Endodermal cell (in vitro differentiated cells): ENCODE measurements at places on chromosomes 7 and 10. TPM values are rescaled to one million over a fixed set of nuclear protein-coding genes. Genes with fewer than 3 reads are reported as not detected.

DNA sequence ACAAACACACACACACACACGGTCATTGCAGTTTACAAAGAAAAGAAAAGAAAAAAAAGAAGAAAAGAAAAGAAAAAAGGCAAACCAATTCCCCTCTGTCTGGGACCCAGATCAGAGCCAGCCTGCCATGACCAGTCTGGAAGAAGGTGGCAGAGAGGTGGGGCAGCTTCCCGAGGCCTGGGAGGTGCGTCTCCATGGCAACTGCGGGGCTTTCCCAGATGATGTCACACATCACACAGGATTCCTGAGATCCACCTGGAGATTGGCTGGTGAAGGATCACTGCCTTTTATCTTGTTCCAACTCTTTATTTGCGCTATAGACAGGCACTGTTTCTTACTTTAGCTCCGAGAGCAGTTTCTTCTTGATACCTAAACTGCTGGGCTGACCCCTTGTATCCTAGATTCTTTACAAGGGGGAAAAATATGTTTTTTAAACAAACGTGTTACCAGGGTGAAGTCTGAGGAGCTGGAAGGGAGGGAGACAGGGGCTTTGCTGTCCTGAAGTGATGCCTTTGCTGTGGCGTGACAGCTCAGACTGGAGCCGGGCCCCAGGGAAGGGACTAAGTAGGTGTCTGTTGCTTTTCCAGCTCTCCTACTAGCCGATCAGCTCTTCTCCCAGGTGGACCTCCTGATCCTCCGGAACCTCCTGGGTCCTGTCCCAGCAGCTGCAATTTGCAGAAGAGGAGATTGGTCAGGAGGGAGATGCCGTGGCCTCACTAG, 298.5 kb downstream of the KLF6 start:
- no peak overlapping the region for H3K27ac ChIP-seq
- H3K27me3 ChIP-seq = no peaks in the 10 kb centered on the region
- H3K4me3 ChIP-seq = no peak overlapping the region
- H3K36me3 ChIP-seq = no peaks in the 10 kb centered on the region
- H3K4me1 ChIP-seq = no peaks in the 10 kb centered on the region

- no peaks in the 10 kb centered on the region for H3K4me1 ChIP-seq
- H3K27me3 ChIP-seq = no peaks in the 10 kb centered on the region
- no peaks in the 10 kb centered on the region for H3K36me3 ChIP-seq
- no peak for DNase-seq
- no peak overlapping the region for H3K27ac ChIP-seq
These were observed 84.5 kb downstream of the HGF start for GRCh38 chr7:81685270-81685868.

DNA sequence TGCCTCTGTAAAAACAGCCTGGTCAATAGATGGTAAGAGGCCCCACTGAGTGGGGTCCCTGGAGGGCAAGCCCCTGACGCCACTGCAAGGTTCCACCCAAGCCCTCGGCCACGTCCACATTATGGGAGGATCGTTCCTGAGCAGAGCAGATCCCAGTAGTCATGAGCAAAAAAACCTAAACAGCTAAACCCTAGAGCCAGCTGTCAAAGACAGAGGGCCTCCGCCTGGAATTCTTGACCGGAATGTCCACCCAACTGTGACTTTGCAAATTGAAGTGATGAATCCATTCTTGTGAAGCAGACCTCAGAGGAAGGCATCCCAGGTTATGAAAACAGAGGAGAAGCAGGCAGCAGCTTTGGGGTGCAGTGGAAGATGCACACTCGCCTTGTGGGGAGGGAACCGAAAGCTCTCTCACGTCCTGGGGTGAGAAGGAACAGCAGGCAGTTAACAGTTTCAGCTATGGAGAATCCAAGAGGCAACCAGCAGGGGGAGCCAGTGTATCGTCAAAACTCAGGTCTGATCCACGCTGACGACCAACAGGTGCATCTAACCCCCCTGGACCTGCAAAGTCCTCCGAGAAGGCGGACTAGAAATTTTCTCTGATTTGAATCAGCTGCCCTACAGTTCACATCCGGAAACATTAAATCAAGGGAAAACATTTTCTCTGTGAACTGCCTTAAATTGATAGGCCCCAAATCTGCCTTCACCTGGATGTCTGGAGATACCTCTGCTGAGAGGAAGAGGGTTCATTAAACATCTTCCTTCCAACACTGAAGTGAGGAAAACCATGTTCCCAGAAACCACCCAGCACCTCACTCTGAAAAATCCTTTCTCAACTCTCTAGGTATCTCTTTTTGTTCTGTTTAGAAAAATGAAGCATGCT, 139.1 kb upstream of the PFKP start:
- no peak overlapping the region for H3K27ac ChIP-seq
- H3K4me1 ChIP-seq = no peaks in the 10 kb centered on the region
- H3K27me3 ChIP-seq = no peaks in the 10 kb centered on the region
- H3K36me3 ChIP-seq = no peaks in the 10 kb centered on the region
- H3K4me3 ChIP-seq = no peak overlapping the region

DNA sequence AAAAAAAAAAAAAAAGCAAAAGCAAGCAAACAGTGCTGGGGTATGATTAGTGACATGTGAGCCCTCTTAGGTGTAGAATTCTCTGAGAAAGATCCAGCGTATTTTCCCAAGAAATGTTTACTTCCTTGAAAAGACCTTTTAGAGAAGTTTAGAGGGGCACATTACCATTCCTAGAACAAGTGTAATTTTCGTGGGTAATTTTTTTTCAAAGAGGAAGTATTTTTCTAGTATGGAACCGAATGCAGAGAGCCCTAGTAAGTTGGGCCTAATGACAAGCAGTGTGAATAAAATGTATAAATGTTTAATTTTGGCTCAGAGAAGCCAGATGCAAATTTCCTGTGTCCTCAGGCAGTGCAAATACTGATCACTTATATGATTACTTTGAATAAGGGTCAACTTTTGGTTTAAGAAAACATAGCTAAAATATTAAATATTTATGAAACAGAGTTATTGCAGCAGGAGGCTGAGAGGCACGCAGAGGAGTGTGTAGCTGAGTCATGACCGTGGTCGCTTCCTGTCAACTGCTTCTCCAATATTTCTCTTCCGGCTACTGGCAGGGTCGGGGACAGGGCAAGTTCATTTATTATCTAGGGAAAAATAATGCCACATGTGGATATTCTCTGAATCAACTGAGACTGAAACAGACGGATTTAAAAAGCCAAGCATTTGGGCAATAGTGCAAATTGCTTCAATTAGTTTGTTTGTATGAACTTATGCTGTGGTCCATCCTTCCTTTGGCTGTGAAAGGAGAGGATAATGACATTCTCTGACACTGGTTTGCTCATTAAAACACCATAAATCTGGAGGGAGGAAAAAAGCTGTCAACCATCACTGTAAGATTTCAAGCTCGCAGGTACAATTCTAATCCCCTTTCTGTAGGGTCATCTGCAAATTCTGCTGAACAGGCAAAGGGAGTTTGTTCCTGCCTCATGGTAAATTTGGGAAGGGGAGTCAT, 495.2 kb downstream of the GLRX3 start:
- DNase-seq = no peak
- no peaks in the 10 kb centered on the region for H3K27me3 ChIP-seq
- no peaks in the 10 kb centered on the region for H3K4me1 ChIP-seq

- DNase-seq = no peak
- H3K4me1 ChIP-seq = no peaks in the 10 kb centered on the region
- H3K36me3 ChIP-seq = peaks cover 64% of the 10 kb centered on the region
These were observed 41.1 kb downstream of the PUS7 start for GRCh38 chr7:105480931-105481330.

- no peaks in the 10 kb centered on the region for H3K27me3 ChIP-seq
- no peak for DNase-seq
- H3K4me1 ChIP-seq = peaks cover 3% of the 10 kb centered on the region
- no peak overlapping the region for H3K4me3 ChIP-seq
- no peaks in the 10 kb centered on the region for H3K36me3 ChIP-seq
- H3K27ac ChIP-seq = no peak overlapping the region
These were observed 236.9 kb upstream of the TMEM229A start for GRCh38 chr7:124269774-124270173.

DNA sequence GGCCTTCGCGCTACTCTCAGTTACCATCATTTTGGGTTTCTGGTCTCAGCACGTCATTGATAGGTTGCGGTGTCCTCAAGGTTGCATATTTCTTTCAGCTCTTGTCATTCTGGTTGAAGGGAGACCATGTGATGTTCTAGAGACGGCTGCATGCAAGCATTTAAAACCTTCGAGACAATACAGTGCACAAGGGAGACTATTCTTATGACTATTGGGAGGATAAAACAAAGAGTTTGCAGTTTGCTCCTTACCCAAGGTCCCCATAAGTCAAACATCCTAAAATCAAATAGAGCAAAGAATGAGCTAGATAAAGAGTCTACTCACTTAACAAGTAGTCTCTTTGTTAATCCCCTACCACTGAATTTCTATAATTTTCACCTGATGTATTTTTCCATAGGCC, 39.1 kb downstream of the NPVF start:
- no peaks in the 10 kb centered on the region for H3K36me3 ChIP-seq
- no peak overlapping the region for H3K4me3 ChIP-seq
- H3K27me3 ChIP-seq = no peaks in the 10 kb centered on the region

- peaks cover 11% of the 10 kb centered on the region for H3K4me1 ChIP-seq
- no peak for DNase-seq
- H3K27ac ChIP-seq = no peak overlapping the region
- no peaks in the 10 kb centered on the region for H3K27me3 ChIP-seq
These were observed 40.0 kb downstream of the NACAD start for GRCh38 chr7:45048748-45049147.

DNA sequence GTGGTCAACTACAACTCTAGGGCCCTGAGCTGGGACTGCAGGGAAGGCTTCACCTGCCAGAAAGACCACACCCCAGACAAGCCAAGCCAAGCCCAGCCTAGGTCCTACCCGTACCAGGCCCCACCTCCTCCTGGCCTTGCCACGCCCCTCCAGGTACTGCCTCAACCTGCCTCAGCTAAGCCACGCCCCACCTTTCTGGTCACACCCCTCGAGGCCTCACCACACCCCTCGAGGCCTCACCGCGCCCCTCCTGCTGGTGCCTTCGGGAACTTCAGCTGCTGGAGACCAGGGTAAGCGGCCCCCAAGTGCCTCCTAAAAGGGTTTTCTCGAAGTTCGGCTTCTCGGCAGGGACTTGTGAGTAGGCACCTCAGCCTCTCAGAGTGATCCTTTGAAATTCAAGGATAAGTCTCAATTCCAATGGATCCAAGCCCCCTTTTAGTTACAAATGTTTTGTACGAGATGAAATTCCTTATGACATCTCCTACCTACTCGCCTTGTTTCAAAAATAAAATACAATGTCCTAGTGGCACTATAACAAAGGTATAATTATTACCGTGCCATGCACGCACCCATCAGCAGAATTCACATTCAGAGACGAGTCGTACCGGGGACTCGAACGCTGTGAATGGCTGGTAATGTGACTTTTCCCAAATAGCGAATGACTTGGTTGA, 171.2 kb downstream of the ARHGAP21 start:
- H3K36me3 ChIP-seq = no peaks in the 10 kb centered on the region
- no peak overlapping the region for H3K27ac ChIP-seq
- DNase-seq = peak; percentile 100
- H3K4me3 ChIP-seq = no peak overlapping the region

DNA sequence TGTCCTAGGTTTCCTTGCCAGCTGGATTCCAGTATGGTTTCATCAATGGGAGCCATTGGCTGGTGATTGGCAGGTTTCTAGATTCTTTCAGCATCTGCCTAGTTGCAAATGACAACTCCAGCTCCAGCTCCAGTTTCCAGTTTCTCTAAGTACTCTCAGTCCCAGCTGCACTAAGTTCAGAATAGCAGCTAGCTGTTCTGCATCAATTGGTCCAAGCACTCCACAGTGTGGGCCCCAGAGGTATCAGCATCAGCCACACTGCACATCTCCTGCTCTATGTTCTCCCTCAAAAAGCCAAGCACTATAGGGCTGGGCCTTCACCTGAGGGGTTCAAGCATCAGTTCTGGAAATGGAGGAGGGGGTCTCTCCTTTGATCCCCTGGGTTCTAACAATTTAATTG, 143.4 kb downstream of the VPS50 start:
- no peak for DNase-seq
- no peaks in the 10 kb centered on the region for H3K4me1 ChIP-seq
- H3K27ac ChIP-seq = no peak overlapping the region
- H3K36me3 ChIP-seq = no peaks in the 10 kb centered on the region
- no peaks in the 10 kb centered on the region for H3K27me3 ChIP-seq
- no peak overlapping the region for H3K4me3 ChIP-seq

- no peaks in the 10 kb centered on the region for H3K4me1 ChIP-seq
- no peaks in the 10 kb centered on the region for H3K27me3 ChIP-seq
- peak overlapping the region; percentile 98 for H3K27ac ChIP-seq
- no peak overlapping the region for H3K4me3 ChIP-seq
- H3K36me3 ChIP-seq = no peaks in the 10 kb centered on the region
These were observed 18.8 kb downstream of the CHST15 start for GRCh38 chr10:124074501-124075109.

GRCh38 chr7:38054199-38054598, 123.8 kb upstream of the STARD3NL start:
- no peaks in the 10 kb centered on the region for H3K36me3 ChIP-seq
- no peaks in the 10 kb centered on the region for H3K27me3 ChIP-seq
- DNase-seq = no peak
- no peaks in the 10 kb centered on the region for H3K4me1 ChIP-seq
- H3K27ac ChIP-seq = no peak overlapping the region

GRCh38 chr10:121088524-121088923, 237.4 kb downstream of the WDR11 start:
- H3K27ac ChIP-seq = no peak overlapping the region
- no peak overlapping the region for H3K4me3 ChIP-seq
- no peaks in the 10 kb centered on the region for H3K27me3 ChIP-seq
- H3K4me1 ChIP-seq = no peaks in the 10 kb centered on the region
- DNase-seq = peak; percentile 86

- no peak overlapping the region for H3K27ac ChIP-seq
- no peaks in the 10 kb centered on the region for H3K4me1 ChIP-seq
- peaks cover 10% of the 10 kb centered on the region for H3K27me3 ChIP-seq
- no peak overlapping the region for H3K4me3 ChIP-seq
These were observed 15.8 kb downstream of the MET start for GRCh38 chr7:116687801-116688201.

DNA sequence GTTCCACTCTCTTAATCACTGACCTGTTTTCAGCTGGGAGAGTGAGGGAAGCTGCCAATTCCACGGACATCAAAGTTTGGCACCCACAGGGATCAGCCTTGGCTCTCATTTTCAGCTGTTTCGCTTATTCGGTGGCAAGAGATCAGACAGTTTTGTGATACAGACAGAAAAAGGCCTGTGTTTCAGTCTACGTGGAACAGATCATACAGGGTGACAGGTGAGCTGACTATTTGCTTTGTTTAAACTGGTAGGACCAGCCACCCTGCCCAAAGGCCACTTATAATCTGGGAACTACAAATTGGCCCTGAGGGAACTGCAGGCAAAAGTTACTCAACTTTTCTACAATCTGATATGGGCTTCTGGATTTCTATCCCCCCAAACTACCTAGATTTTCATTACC, 128.6 kb downstream of the ZNF467 start:
- H3K36me3 ChIP-seq = no peaks in the 10 kb centered on the region
- H3K27me3 ChIP-seq = peaks cover 4% of the 10 kb centered on the region
- no peak overlapping the region for H3K4me3 ChIP-seq
- H3K27ac ChIP-seq = no peak overlapping the region
- DNase-seq = no peak

CYP2C19 gene
- total RNA-seq = 0.22 TPM in 1 of 2 replicates, not detected in the other

WDFY4 gene
- not detected in 3 replicates for total RNA-seq

NIPSNAP2 gene
- total RNA-seq = 31.4 and 37.1 TPM in 2 replicates

ADIRF gene
- not detected in 2 replicates for total RNA-seq

NKX2-3 gene
- not detected in 3 replicates for total RNA-seq
